ENCODE measurements at places on chromosomes 1 and 21.

DNA sequence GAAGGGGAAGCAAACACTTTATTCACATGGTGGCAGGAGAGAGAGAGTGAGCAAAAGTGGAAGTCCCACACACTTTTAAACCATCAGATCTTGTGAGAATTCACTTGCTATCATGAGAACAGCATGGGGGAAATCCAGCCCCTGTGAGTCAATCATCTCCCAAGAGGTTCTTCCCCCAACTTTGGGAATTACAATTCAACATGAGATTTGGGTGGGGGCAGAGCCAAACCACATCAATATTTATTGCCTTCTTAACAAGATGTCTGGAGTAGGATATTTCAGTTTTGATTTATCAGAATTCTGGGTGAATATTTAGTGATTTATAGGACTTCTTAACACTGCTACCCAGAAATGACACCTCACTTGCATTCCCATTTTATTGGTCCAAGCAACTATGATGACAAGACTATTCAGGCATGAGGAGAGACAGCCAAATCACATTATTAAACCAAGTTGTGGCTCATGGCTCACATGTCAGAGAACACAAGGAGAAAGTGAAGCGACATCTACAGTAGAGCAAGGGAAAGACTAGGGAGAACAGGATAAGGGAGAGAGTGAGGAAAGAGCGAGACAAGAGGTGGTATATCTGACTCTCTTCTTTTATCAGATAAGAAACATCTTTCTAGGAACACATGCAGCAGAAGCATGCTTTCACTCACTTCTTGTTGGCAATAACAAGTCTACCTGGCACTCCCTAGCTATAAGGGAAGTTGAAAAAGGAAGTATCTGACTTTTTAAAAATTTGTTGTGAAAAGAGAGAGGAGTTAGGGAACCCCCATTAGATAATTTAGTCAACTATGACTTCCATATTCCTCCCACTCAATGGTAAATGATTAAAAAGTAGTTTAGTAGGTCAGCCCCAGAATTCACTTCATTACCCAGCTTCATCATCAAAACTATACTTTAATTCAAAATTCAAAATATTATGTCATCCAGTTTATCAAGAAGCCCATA lies 36.6 kb upstream of the PTPRC start:
- DNase-seq, result no peak

DNA sequence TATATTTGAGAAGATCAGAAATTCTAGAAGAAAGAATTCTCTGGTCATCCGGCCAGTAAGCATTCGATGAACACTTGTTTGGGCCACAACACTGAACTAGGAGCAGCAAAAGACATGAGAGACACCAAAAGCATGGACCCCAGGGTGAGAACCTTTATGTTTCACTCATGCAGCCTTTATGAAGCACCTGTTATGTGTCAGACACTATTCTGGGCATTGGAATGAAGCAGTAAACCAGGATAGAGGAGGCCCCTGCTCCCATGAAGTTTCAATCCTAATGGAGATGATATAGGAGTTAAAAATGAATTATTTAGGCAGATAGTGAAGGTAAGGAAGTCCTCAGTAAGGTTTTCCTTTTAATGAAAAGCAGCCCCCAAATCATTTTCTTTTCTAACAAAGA lies 43.6 kb downstream of the OLFML3 start:
- DNase-seq, result no peak

GRCh38 chr1:59972216-59972927 lies 45.8 kb upstream of the CYP2J2 start:
- DNase-seq, result no peak

DNA sequence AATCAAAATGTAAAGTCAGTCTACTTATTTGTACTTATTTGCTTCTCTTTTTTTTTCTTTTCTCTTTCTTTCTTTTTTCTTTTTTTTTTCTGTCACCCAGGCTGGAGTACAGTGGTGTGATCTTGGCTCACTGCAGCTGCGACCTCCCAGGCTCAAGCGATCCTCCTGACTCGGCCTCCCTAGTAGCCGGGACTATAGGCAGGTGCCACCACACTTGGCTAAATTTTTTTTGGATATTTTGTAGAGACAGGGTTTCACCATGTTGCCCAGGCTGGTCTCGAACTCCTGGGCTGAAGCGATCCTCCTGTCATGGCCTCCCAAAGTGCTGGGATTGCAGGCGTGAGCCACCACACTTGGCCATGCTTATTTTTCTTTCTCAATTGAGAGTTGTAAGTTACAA lies 98.8 kb upstream of the ZBTB40 start:
- DNase-seq, result no peak

DNA sequence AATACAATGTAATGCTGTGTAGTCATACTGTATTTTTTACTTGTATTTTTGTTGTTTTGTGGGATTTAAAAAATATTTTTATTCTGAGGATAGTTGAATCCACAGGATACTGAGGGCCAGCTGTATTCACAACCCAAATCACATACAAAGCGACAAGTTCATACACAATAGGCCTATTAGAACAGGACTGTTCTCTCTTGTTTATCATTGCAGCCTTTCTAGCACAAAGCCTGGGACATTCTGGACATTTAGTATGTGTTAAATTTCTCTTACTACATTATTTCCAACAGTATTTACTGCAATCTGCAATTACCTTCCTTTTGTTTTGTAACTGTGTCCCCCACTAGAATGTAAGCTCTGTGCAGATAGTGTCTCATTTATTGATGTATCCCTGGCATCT lies 65.4 kb downstream of the SLC35A3 start:
- no peak for DNase-seq

- DNase-seq, result no peak
Measured at GRCh38 chr1:52037909-52038308, 4.3 kb upstream of the KTI12 start.

GRCh38 chr1:40255231-40255630 lies 2.8 kb upstream of the ZMPSTE24 start:
- no peak for DNase-seq

DNA sequence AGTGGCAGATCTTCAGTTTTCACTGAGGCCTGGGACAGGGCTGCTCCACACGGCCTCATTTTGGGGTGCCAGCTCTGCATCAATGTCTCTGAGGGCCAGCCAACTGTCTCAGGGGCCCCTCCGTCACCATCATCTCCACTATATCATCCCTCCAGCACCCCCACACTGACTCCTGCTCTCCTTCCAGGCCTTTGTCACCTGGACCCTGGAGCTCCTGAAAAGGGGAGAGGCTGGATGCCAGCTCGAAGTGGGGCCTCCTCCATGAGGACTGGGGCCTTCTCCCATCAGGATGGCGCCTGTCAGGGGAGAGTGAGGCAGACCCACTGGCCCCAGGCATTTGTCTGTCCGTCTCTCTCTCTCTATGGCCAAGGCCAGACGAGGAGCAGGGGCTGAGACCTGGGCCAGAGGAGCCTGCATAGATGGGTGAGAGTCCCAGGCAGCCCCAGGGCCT lies 44.7 kb upstream of the LRP8 start:
- no peak for DNase-seq

DNA sequence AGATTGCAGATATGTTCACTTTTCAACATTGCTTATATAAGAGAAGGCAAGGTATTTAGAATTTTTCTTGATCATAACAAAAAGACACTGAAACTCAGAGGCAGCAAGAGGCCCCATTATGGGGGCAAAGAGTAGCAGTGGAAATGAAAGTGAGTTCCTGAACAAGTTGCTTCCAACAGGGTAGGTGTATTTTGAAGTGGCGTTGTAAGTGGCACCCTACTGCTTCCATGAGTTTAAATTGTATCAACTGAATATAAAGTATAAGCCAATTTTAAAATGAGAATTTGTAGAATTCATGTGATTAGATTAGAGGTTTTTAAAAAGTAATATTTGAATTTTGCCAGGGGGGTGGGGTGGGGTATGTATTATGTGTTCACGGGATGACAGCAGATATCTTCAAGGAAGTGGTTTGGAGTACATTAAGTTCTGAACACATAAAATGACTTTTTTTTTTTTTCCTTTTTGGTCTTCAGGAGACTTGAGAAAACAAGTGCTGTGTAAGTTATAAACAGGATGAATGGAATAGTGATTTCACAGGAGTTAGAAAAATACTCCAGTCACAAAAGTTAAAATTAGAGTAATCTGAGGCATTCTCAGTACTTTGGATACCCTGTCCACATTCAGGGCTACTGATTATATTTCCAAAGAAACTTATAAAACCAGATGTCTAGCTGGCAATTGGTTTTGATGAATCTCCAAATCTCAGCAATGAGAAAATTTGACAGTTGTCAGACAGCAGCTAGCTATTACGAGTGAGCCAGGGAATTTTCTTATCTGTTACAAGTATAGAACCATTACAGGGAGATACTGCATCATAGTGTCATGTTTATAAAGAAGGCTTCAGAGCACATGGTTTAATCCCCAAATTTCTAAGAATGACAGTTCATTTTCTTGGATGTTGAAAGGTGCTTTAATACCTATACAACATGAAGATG lies 182.0 kb downstream of the ST6GALNAC3 start:
- no peak for DNase-seq

DNA sequence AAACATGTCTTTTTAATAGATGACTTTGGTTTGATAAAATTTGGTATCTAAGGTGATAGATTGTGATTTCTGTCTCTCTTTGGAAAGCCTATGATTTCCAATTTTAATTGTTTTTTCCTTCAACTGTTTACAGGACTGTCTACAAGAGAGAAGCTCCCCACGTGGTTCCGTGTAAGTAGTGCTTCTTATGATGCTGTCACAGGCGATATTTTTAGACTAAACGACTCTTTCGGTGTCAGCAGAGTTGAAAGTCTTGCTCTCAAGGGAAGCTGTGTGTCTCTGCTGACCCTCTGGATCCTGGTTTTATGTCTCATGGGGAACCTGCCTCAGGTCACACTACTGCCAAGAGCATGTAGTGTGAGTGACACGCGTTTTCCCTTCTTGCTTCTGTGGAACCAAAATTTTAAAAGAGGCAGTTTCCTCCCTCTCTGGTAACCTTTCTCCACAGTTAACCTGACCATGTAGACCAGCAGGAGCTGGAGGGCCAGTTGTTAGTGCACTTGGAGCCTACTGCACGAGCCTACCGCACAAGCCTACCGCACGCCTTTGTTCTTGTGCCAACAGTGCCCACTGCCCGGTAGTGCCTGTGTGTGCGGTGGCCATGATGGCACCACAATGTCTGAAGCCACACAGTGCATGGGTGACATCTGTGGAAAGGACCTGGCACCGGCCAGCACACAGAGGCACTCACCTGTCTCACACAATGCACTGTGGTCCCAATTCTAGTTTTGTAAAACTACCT lies 91.9 kb downstream of the PCBP3 start:
- DNase-seq, result no peak

- no peak for DNase-seq
Measured at GRCh38 chr1:190138266-190138665, 339.4 kb downstream of the BRINP3 start.

DNA sequence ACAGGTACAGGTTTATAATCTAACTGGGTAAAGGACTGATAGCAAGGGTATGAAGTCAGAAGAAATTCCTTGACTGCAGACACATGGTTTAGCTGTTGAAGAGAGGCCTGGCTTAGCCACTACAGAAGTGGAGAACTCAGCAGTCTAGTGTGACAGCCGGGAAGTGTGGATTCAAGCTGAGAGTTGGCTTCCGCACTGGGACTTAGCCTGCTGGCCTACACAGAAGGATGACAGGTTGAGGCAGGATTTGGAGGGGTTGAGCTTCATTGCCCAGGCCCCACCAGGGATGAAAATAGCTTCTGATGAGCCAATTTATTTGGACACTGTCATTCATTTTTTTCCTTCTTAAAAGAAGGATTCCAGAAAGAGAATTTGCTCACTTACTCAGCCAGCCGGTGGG lies 284.4 kb downstream of the PCP4 start:
- no peak for DNase-seq

DNA sequence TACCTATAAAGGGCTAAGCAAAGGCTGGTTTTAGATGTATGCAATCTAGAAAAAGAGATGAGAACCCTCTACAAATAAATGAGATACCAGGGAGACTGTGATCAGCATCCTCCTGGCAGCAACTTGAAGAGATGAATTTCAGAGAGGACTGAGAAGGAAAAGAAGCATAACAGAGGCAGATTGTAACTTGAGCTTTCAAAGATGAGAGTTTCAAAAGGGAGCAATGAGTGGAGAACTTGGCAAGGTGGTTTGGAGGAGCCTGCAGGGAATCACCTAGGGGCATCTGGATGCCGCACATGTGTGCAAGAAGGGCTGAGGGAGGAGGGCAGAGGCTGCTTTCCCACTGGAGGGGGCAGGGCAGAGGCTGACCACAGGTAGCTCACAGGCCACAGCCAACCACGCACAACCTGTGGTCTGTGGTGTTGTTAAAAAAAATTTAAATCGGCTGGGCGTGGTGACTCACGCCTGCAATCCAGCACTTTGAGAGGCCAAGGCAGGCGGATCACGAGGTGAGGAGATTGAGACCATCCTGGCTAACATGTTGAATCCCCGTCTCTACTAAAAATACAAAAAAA lies 50.2 kb downstream of the PCNX2 start:
- DNase-seq, result no peak

- DNase-seq, result no peak
Measured at GRCh38 chr1:156176610-156177210, 17.2 kb upstream of the SLC25A44 start.

DNA sequence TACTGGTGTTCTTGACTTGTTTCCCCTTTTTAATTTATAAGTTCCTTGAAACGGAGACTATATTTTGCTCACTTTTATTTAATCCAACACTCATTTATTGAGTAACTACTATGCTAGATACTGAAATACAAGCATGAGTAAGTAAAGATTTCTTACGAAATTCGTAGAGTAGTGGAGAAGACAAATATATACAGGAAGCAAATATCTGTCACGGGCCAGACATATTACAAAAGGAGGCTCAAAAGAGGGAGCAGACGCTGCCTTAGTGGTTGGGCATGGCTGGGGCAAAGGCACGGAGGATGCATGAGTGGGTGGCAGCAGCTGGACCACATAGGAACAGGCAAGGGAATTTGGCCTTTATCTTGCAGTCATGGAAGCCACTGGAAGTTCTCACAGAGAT lies 6.8 kb downstream of the NCF2 start:
- no peak for DNase-seq

DNA sequence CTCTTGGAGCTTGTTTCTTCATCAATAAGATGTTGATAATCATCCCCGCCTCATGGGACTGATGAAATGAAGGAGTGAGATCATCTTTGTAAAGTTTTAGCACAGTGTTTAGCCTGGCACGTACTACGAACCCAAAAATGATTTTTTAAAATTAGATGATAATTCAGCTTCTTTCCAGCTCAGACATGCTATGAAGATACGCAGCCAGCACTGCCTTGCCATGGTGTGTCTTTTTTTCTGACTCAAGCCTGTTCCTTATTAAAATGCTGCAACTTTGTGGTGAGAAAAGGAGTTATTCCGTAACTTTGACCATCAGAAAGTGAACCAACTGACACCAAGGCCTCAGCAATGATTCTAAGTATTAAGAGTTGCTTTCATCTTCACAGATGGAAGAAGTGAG lies 269.0 kb downstream of the LTN1 start:
- DNase-seq, result no peak

DNA sequence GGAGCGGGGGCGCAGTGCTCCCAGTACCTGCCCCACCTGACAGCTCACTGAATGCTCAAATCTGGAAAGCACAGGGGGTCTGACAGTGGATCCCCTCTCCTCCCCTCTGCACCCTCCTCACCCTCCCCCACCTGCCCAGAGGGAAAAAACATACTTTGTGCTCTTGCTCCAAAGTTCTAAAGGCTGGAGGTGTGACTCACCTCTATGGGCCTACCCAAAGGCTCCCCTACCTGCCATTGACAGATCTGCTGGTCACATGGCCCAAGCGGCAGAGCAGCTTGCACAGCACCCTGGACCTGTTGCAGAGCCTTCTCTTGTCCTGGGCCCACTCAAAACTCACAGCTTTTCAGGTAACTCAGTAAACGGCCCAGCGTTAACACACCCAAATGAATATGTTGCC lies 55.7 kb downstream of the ADSS2 start:
- no peak for DNase-seq

GRCh38 chr1:174883409-174883808 lies 116.3 kb upstream of the CACYBP start:
- no peak for DNase-seq
